Mammary epithelial cell (primary cell): ENCODE measurements at places on chromosomes 16 and 17.

GRCh38 chr17:3448059-3448665, 14.5 kb upstream of the OR1E2 start:
- no peak for DNase-seq

- no peak for DNase-seq
Observed at GRCh38 chr16:735982-736453, 4.8 kb downstream of the CIAO3 start.

DNA sequence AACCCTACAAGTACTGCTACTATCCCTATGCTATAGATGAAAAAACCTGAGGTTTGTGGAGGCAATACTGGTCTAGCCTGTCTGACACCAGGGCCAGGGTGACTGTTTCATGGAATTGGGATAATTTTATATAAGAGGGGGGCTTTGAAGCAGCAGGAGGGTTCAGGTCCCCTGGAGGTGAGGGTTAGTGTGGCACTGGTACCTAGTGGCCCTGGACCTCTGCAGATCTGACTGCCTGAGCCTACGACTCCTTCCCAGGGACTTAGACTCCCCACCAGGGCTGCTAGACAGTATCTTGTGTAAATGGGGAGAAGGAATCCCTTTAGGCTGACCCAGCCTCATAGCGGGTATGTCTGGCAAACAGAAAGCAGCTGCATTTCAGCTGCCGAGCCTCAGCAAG, 6.8 kb downstream of the ADAP2 start:
- no peak for DNase-seq

GRCh38 chr16:1792836-1793577, 498 bp downstream of the IGFALS start:
- DNase-seq: no peak

DNA sequence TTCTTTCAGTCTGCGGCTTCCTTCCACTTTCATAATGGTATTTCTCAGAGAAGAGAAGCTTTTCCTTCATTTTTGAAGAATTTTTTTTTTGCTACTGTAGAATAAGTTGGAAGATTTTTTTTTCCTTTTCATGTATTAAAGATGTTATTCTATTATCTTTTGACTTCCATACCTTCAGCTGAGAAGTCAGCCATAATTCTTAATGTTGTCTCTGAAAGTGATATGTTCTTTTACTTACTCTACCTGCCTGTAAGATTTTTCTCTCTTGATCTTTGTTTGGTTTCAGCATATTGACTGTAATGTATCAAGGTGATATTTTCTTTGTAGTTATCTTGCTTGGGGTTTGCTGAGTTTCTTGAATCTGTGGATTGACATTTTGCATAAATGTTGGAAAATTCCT, 143.5 kb upstream of the TOX3 start:
- no peak for DNase-seq
